Renal pelvis (tissue), 12 donors: ENCODE measurements at places on chromosomes 7 and 10. TPM values are rescaled to one million over a fixed set of nuclear protein-coding genes. Genes with fewer than 3 reads are reported as not detected.

The SH2D4B gene
- polyA plus RNA-seq, result 0.18 TPM

The GRM3 gene
- polyA plus RNA-seq, result 0.16 TPM

The CREB5 gene
- polyA plus RNA-seq, result 11.6 TPM

The ZNF518A gene
- 55.3 TPM for polyA plus RNA-seq

The CRYGN gene
- 5.1 TPM for polyA plus RNA-seq

The ADCY1 gene
- 3.7 TPM for polyA plus RNA-seq

The DNA2 gene
- polyA plus RNA-seq, result 14.6 TPM

The CDHR1 gene
- 1.2 TPM for polyA plus RNA-seq

The SSC4D gene
- 5.2 TPM for polyA plus RNA-seq
